Stimulated activated naive CD8-positive, alpha-beta T cell treated with anti-CD3 and anti-CD28 coated beads, Interleukin-15, amount 100 ng/mL, for 72 hours (primary cell): ENCODE measurements at places on chromosomes 6 and 20.

- DNase-seq = no peak
These were observed 95.4 kb downstream of the OGFRL1 start for GRCh38 chr6:71383901-71384489.

DNA sequence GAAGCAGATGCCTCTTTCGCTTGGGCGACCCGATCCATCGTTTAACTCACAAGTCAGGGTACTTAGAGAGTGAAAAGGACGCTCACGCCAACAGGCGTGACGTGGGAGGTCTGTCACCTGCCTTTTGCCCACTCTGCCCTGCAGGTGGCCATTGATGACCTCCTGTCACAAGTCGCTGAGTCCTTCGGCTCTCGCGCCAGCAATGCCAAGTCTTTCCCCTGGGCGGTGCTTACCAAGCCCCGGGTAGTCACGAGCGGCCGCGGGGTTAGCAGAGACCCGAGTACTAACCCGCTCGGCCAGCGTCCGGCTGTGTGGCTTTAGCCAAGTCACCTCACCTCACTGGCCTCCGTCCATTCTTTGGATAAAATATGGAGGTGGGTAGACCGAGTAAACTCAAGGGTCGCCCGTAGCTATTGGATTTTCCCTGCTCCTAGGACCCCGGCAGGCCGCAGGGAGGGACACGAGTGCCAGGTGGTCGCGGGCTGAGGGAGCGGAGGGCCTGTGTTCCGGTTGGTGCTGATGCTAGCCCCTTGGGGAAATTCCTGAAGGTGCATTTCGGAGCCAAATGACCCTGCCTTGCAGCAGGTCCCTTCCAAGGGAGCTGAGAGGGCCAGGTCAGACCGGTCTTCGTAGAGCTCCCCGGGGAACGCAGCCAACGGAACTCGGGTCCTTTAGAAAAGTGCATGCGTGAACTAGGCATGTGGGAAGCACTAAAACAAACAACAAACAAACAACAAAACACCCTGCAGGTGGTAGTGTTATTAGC is 668 bp downstream of the PKIB start:
- peak; percentile 15 for DNase-seq

GRCh38 chr6:45881705-45882467 is 133.8 kb downstream of the CLIC5 start:
- DNase-seq = no peak

DNA sequence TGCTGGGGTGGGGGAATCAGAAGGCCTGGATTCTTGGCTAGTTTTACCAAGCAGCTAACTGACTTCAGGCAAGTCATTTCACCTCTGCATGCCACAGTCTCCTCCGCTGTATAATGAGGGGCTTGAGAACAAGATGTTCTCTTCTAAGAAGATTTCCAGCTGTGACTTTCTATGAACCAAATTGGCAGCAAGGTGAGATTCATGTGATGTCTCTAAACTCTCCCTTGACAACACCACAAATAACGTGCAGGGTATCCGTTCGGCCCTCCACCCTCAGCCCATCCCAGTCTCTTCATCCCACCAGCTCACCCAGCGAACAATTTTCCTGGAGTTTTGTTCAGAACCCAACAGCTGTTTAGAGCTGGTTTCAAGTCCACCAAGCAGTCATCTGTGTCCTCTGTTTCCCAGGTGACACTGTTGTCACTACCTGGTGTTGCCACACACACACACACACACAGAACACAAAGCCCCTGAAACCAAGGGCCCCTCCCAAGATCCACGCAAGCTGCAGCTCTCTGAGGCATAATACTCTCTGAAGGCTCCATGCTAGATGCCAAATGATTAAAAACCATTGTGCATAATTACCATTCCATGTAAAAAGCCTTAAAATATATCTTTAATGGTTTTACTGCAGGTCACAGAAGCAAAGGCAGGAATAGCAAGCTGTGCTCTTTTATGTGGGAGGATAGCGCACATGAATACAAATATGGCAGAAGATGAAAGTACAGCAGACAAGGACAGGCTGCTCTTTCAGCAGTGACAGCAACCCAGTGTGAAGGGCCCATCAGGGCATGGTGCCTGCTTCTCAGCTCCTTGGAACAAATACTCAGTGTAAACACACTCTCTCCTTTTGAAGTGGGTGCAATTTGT is 48.2 kb downstream of the ARHGAP18 start:
- DNase-seq = no peak

DNA sequence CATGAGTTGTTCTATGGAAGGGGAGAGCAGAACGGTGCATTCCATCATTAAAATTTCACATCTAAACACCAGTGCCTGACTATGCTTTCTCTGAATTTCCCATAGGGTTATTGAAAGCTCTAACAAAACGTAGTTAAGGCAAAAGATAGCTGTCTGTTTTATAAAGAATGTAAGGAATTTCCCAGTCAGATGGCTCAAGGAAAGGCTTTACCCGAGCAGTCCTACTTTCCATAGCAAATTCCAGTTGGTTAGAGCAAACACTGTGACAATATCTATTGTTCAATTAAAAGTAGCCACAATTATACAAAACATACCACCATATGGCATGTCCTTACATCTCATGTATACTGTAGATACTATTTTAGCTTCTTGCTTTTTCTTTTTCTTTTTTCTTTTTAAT is 1059.5 kb upstream of the FLRT3 start:
- no peak for DNase-seq

DNA sequence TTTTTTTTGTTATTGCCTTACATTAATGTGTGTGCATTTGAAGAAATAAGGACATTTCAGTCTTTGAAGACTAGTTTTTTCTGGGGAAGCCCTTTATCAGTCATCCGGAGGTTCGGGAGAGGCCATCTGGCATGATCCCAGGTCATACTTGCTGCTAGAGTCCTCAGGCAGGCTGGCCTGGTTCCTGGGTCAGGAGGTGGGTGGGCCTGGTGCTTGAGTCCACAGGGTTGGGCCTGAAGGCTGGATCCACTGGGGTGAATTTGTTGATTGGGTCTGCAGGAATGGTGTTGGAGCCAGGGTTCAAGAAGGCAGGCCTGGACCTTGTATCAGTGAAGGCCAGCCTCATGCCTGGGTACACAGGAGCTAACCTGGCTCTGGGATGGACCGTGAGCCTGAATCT is 15.8 kb upstream of the WFDC9 start:
- no peak for DNase-seq

- DNase-seq = no peak
These were observed 3.0 kb upstream of the SRXN1 start for GRCh38 chr20:655726-656624.

DNA sequence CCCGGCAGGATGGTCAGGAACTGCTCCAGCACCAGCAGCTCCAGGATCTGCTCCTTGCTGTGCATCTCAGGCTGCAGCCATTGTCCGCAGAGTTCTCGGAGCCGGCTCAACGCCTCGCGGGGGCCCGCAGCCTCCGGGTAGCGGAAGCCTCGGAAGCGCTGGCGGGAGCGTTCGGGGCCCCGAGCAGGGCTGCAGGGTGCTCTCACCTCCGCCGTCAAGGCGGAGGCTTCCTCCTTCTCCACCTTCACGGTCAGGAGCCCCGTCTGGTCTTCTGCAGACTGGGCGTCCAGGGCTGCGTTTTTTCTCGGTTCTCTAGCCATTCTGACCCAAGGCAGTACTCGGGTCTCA is 434 bp downstream of the ZKSCAN4 start:
- DNase-seq = peak; percentile 57

DNA sequence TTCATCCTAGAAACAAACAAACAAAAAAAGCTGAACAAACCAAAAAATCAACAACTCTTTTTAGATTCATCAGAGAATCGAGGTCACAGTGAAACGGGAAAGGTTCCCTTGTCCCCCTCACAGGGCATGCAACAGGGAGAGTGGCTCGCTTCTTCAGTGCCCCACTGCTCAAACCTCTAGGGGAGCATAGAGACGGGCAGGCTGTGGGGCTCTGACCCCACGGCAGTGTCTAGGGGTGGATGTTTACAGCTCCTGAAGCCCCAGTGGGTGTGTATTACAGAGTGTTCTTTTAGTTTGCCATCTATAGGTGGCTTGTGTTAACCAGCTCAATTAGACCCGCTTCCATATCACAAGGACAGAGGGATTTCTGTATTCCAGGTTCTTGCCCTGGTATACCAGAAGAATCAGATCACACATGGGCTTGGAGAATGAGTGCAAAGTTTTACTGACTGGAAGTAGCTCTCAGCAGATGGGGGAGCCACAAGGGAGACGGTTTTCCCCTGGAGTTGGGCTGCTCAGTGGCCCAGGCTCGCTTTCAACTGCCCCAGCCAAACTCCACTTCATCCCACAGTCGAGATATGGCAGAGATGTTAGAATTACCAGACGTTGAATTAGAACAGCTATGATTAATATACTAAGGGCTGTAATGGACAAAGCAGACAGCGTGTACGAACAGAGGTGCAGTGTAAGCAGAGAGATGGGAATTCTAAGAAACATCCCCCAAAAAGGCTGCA is 192.6 kb upstream of the CST7 start:
- DNase-seq = no peak

- DNase-seq = no peak
These were observed 470.2 kb upstream of the BTBD3 start for GRCh38 chr20:11447371-11448100.

GRCh38 chr20:675033-675452 is 559 bp downstream of the SCRT2 start:
- DNase-seq = no peak
